ENCODE measurements at places on chromosomes 7 and 10.

DNA sequence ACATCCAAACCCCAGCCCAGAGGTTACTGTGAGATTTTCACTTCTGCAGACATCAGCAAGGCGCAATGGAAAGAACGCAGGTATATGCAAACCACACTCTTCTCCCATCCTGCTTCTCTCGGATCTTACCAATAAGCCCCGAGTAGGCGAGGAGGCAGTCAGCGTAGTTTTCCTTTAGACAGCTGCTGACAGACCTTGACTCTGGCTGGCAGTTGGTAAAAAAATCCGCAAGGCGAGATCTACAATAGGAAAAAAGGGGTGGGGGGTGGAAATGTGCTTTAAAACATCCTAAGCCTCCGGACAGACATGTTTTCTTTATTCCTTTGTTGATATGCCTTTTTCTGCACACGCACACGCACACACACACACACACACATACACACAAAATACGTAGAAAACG is 176.5 kb downstream of the GFRA1 start:
- DNase-seq, result no peak

DNA sequence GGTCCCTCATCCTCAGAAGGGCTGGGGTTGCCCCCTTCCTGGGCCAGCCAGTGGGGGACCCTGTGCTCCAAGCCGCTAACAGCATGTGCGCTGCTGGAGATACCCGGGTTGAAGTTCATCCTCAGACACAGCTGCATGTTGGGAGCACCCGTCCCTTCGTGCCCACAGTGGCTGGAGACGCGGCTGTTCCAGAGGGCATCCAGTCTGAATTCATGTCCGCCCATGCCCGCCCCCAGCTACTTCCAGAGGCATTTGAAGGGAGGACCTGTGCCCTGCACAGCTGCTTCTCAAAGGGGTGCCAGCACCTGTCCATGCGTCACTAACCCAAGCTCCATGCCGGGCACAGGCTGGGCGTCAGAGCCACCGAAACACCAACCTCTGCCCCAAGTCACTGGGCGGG is 68.1 kb upstream of the ADGRA1 start:
- no peak for DNase-seq

DNA sequence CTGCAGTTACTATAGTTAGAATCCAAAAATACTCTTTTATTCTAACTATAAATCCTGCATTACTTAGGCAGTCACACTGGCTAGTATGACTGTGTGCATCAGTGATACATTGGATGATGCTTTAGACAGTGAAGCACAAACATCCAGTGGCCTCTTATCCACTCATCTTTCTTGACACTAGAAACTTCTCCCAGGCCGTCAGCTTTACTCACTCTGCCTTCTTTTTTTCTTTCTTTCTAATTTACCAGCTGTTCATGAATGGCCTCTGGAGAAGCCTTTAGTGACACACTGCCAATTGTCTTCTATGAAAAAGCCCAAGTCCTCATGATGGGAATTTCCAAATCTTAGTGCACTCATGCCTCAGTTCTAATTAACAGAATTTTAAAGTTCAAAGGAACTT is 26.2 kb upstream of the C10orf90 start:
- DNase-seq, result no peak

DNA sequence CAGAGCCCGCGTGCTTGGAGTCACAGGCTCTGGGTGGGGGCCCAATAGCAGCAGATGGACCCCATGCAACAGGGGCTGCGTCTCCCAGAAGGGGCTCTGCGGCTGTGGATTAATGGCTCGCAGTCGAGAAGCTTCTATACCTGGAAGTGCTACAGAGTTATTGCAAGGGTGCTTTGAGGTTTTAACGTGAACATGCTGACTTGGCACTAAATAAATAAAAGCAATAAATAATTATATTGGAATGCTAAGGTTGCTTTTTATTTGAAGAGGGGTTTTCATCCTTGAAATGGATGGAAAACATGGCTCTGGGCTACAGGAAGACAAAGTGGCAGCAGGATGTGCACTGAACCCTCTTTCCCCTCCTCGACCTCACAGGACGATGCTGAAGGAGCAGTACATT is 122.4 kb downstream of the PAXIP1 start:
- no peak for DNase-seq

DNA sequence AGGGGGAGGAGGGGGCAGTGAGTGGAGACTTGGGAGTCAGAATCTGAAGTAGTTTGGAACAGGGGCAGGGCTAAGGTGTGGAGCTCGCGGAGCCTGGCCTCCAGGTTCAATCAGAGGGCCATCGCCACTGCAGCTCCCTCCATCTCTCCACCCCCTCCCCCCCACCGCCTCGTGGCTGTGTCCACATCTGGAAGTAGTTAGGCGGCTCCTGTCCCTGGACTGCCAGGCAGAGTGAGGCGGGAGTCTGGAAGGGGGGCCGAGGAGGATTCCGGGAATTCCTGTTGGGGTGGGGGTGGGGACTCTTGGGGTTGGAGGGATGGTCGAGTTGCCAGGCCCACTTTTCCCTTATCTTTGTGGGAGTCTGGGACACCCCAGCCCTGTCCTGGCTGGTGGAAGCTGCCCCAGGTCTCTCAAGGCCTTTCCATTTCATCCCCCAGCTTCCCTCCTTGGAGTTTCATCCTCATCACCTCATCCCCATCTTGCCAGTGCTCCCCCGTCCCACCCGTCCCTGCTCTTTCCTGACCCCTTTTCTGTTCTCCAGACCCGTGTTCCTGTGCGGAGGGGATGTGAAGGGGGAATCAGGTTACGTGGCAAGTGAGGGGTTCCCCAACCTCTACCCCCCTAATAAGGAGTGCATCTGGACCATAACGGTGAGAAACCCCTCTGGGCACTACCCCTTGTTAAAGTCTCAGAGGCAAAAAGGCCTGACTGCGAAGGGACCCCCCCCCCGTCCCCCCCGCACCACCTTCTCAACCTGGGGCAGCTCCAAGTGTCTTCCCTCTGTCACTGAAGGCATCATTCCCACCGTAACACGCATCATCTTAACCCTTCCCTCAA is 944 bp downstream of the PCOLCE start:
- no peak for DNase-seq

- DNase-seq, result no peak
Observed at GRCh38 chr7:145219461-145219860, 383.6 kb upstream of the TPK1 start.

GRCh38 chr7:75647709-75648438 is 90.9 kb downstream of the HIP1 start:
- DNase-seq, result no peak

GRCh38 chr10:101939008-101939648 is 95.5 kb upstream of the KCNIP2 start:
- peak; percentile 46 for DNase-seq

DNA sequence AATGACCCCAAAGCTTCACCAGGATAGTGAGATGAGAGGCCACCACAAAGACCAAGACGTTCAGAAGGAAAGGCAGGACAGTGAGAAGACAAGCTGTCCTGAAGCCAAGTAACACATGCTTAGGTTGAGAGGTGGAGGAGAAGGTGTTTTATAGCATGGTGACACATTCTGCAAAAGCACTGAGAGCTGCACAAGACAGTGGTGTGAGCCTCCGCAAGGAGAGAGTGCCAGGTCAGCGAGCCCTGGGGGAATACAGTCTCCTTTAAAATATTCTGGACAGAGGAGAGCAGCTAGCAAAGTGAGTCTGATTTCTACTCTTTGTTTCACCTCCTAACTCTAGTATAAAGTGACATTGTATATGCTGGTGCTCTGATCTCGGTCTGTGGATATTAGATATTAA is 68.0 kb upstream of the VKORC1L1 start:
- DNase-seq, result no peak

DNA sequence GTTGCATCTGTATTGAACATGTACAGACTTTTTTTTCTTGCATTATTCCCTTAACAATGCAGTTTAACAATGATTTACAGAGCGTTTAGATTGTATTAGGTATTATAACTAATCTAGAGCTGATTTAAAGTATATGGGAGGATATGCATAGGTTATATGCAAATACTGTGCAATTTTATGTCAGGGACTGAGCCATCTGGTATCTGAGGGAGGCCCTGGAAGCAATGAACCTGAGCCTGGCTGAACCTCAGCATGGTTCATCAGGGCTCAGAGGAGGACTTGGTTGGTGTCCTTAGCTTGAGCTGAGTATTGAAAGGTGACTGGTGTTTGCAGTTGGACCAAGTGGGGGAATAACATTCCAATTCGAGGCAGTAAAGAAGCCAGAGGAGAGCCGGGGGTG is 4.8 kb downstream of the ADCK2 start:
- no peak for DNase-seq

DNA sequence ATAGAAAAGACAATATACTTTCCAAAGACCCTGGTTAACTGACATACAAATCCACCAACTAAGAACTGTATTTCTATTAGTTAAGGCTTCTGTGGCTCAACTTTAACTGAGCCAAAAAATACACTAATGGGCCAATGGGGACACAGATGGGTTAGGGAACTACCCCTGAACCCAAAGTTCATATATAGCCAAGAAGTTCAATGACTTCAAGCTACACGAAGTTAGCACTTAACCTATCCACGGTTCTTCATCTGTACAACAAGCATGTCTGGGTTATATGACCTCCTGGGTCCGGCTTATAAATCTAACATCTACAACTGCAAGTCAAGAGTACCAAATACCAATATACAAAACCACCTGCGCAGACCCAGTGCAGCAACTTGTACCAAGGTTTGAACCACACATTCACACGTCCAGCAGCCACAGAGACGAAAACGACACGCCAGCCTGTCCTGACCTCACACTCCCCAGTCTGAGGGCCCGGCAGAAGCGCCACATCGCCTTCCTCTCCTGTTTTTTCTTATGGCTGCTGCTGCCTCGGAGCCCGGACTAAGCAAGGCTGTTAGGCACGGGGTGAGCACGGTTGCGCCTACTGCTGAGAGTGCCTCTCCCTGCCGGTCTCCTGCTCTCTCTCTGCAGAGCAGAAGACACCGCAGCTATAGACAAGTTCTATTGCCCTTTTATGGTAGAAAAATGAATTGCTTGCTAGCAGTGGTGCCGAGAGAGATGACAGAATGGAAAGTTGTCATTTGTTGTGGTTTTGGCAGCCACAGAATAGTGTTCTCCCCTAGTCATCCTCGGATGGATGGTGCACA is 86.3 kb downstream of the RNF216 start:
- no peak for DNase-seq

GRCh38 chr7:75055830-75056772 is 17.5 kb downstream of the RCC1L start:
- DNase-seq, result no peak

GRCh38 chr10:23481363-23481961 is 42.6 kb downstream of the OTUD1 start:
- no peak for DNase-seq

- peak; percentile 72 for DNase-seq
Observed at GRCh38 chr10:69449841-69450240, 1.4 kb upstream of the TSPAN15 start.

DNA sequence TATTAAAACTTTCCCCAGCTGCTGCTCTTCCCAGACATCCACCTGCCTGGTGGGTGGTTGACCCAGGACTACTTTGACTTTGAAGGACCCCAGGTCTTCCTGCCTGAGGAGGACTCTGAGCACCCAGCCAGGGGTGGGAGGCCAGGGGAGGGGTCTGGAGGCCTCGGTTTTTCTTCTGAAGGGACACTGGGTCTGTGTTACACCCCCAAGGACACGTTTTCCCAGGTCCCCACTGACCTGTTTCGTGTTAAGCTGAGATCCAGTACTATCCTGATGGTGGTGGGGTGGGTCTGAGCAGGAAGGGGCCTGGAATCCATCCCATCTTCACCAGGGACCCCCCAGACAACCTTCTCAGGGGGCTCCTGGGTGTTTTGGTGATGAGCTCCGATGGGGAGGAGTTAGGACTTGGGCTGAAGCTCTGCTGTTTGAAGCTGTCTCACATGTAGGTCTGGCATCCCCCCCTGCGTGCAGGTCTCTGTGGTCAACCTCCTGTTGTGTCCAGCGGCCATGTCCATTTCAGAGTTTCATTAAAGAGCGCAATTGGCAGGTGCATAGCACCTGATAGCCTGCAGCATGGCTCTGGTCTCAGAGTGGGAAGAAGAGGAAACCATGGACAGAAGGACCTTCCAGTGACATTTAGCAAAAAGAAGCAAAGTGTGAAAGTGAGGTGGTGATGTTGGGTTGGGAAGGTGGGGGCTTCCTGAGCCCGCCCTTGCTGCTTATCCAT is 3.5 kb downstream of the JAKMIP3 start:
- DNase-seq, result no peak

GRCh38 chr10:116800286-116800929 is 48.9 kb upstream of the ENO4 start:
- no peak for DNase-seq

DNA sequence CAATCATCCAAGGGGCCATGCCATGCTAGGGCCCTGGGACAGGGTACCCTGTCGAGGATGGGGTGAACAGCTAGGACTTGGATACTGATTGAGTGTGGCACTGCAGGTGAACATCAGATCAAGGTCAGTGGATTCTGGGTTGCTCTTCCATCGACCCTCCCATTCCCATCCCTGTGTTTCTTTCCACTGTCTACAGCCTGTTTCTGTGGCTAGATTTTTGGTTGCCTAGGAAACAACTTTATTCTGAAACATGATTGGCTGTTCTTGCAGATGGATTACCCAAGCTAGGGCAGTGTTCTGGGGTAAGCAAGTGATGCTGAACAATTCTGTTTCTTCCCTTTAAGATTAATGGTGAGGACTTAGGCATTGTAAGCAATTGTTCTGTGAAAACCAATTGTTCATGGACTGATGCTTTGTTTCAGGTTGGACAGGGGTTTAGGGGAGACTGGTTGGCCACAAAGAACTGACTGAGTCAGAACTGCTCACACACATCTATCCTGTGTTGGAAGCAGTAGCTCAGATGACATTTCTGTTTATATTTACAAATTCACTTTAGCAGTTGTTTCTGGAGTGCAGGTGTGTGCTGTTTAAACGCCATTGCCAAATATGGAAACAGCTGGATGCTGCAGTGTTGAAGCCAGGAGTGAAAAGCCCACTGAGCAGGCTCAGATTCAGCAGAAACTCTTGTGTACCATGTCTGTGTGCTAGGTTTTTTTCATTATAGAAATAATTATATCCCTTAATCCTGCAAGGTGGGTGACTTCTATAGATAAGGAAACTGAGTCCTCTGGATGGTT is 102.3 kb upstream of the BTBD16 start:
- DNase-seq, result no peak

GRCh38 chr10:22631646-22632278 is 82.6 kb downstream of the PIP4K2A start:
- peak; percentile 40 for DNase-seq

- peak; percentile 48 for DNase-seq
Observed at GRCh38 chr10:128078136-128078969, 47.9 kb downstream of the MKI67 start.

DNA sequence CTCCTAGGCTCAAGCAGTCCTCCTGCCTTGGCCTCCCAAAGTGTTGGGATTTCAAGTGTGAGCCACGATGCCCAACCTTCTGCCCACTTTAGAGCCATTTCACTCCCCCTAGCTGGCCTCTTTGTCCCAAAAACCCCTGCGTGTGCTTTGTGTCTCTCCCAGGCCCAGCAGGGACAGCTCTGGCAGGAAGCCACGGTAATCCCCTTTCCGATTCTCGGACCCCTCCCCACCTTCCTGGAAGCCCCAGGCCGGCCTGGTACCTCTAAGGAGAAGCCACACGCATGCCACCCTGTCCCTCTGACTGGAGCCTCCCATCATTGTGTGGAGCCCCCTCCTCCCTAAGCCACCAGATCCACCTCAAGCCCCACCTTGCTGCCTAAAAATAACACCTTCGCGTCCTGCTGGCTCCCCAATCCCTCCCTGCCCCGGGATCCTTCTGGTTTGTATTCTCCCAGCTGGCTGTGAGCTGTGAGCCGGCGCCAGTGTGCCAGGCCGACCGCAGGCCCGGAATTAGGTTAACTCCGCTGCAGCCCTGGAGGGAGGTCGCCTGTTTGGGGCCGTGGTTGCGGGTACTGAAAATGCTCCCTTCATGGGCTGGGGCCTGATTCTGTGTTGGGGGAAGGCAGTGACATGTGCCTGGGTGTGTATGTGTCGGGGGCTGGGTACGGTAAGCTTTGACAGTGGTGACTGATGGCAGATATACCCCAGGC is 16.4 kb upstream of the SRRM3 start:
- DNase-seq, result no peak

Data from inflammatory macrophage (primary cell).